ENCODE measurements at places on chromosomes 6 and 20.
A peak's percentile ranks its signal among the peaks of the same experiment; 100 is the strongest.

- no peak for DNase-seq
These were observed 2.0 kb upstream of the SPACA1 start for GRCh38 chr6:88045521-88046136.

- DNase-seq: no peak
These were observed 1.9 kb downstream of the PTK7 start for GRCh38 chr6:43077981-43078511.

GRCh38 chr6:166335378-166336302 is 6.7 kb downstream of the SFT2D1 start:
- DNase-seq: no peak

DNA sequence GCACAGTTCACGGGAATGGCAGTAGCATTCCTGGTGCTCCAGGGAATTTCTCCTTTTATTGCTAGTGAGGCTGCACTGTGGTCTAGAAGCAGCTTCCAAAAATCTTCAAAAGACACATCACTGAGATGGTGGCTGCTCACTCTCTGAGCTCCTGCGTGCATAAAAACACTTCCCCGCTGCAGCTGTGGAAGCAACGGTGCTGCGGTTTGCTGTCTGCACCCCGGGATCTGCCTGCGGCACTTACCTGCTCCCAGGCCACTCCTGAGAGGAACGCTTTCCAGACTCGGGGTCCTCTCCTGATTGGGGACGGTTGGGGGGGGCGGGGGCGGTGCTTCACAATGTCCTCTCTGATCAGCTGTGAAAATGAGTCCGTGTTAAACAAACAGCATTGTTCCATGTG is 77.9 kb downstream of the TMEM242 start:
- no peak for DNase-seq

- no peak for DNase-seq
These were observed 186.9 kb upstream of the GMDS start for GRCh38 chr6:2432292-2432691.

- DNase-seq: no peak
These were observed 12.9 kb upstream of the BEND3 start for GRCh38 chr6:107128175-107128574.

GRCh38 chr6:76682842-76683241 is 610.4 kb upstream of the IMPG1 start:
- DNase-seq: peak; percentile 5

DNA sequence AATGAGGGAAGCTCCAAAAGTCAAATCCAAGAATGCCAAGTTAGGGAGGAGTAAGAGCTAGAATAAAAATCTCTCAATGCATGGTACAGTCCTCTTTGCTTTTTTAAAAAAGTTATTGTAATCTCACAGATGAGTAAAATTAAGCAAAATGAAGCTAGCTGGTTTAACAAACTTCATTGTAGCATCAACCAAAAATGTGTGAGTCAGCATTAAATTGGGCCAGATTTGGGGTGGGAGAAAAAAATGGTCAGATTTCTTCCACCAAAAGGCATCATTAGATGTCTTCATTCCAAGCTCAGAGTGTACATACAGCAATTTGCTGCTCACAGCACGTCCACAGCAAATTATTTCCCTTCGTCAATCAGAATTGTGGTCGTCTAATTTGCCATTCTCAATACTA is 441.5 kb upstream of the FLRT3 start:
- no peak for DNase-seq

DNA sequence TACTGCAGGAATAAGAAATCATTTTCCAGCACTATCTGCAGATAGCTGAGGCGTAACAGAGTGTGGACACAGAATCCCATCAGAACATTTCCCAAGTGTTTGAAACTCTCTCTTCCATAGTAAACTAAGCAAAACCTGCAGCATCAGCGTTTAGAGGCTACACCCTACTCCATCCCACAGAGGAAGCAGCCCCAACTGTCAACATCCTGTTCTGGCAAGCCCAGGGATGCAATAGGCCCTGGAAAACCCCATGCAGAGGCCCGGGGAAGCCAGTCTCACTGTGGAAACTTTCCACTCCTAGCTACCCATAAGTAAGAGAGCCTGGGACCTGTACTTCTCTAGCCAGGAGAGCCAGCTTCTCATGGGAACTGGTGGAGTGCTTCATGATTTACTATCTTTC is 129.4 kb downstream of the LY86 start:
- DNase-seq: no peak

DNA sequence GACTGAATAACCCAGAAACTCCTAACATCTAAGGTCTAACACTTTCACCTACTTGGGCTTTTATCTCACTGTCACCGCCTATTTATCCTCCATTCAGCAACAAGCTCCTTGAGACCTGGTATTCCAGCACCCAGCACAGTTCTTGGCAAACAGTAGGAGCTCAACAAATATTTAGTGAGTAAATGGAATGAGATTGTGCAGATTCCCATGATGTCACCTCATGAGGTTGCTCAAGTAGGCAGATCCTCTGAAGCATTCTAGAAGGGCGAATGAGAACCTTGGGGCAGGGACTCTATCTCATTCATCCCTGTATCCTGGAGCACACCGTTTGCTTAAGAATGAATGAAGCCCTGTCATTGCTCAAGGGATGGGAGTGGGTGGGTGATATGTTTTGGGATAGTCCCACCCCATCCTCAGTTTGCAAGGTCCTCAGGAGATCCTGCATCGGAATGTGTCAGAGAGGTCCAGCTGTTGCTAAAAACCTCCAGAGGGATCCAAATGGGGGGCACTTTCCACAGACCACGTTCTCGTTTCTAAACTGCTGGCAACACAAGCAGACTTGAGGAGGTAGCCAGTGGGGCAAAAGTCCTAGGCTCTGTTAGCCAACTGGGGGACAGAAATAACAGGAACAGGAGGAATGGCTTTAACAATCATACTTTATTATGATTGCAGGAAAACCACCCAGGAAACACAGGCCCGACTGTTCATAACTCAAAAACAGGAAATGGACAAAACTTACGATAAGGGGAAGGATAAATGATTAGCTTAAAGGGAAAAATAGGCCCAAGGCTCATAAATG is 42.0 kb downstream of the EDN1 start:
- no peak for DNase-seq

DNA sequence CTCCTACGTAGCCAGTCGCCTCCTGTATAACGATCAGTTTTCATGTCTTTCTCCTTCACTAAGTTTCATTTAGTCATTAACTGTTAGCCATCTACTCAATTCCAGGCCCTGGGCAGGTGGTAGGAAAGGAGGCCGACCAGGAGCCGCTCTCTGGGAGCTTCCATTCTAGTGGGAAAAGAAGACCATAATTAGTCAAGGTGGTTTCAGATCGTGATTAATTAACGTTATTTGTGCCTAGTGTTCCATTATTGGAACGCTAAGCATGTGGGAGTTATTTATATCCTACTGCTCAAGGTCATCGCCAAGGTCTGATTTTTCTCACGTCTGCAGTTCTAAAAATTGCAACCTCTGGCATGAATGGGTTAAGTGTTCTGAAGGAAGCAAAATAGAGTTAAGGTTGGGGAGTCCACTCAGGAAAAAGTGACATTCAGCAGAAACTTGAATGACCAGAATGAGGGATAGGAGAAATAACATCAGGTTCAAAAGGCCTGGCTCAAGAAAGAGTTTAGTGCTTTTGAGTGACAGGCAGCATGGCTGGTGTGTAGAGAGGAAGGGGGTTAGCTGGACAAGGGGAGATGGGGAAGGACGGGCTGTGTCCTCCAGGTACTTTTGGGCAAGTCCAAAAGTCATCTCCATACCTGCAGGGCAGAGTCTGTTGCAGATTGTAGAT is 812 bp downstream of the SLC9A8 start:
- DNase-seq: no peak

DNA sequence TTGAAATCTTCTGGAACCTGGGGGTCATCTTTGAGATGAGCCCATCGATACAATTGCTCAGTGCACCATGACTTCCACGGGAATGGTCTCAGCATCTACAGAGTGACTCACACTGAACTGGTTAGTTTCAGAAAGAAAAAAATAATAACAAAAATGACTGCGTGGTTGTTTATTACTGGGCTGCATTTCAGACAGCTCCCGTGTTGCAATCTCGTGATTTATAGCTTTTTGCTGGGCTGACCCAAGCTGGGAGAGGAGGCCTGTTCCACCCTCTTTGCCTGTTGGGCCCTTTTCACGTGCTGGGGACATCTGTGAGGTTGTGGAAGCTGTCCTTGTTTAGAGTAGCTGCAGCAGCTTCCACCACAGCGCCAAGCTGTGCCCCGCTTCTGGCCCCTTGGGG is 225.5 kb downstream of the BMP7 start:
- DNase-seq: no peak

DNA sequence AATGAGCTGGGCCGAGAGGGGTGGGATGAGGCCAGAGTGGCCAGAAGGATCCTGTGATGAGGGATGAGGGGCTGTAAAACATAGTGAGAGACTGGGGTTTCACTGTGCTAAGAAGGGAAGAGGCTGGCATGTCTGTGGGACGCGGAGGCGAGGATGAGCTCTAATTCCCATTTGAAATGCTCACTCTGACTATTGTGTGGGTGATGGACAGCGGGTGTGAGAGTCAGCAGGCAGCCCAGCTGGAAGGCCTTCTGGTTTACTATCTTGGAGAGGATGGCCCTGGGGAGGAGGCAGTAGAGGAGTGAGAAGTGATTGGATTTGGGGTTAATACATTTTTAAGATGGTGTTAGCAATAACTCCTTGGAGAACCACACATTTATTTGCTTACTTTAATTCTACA is 9.5 kb upstream of the MICA start:
- DNase-seq: no peak

- DNase-seq: no peak
These were observed 2.5 kb downstream of the TTPAL start for GRCh38 chr20:44478206-44478605.

DNA sequence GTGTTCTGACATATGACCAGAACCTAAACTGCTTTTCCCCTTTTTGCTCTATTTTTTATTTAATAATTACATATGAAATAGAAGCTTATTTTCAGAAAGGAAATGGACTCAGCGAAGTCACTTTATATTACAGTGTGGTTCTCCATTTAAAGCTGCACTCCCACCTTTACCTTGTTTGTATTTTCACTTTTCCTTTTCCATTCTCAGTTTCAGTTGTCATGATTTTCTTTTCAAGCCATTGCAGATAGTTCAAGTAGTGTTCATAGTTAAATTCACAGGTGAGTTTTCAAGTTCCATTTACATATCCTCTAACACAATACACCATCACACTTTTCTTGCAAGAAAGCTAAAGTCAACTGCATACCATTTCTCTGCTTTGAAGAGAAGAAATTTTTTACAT is 400.2 kb downstream of the HACE1 start:
- no peak for DNase-seq

DNA sequence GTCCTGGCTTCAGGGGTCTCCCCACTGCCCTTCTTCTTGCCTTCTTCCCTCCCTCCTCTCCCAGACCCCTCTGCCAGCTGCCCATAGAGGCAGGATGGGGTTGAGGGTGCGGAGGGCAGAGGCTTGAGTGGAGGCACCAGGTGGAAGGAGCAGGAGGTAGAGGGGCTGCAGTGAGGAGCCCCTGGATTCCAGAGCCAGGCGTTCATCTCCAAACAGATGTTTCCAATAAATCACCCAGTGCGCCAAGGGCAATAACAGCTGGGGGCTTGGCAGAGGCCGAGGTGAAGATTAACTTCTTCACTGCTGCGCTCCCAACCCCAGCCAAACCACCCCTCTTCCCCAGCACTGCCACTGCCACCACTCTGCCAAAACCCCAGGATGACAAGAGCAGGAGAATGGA is 10.7 kb downstream of the MDFI start:
- DNase-seq: no peak

GRCh38 chr6:8478418-8478817 is 43.1 kb upstream of the SLC35B3 start:
- no peak for DNase-seq
